Stimulated activated CD4-positive, alpha-beta T cell treated with anti-CD3 and anti-CD28 coated beads, Interleukin-1b, Interleukin-23, amount 100 ng/mL, for 1 hour (primary cell): ENCODE measurements at places on chromosomes 11 and 22.

DNA sequence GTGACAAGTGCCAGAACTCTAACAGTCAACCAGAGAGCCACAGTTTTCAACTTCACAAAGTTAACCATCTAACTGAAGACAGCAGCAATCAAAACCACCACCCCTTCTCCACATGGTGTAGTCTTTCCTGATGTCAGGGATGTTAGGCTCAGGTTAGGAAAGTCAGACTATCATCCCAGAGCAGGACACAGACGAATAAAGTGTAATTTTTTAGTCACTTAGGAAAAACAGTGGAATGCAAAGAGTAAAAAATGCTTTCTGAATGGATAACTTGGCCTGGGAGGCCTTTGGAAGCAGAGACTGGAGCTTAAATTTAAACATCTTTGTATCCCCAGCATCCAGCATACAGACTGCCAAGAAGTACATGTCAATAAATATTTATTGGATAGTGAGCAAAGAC lies 15.4 kb downstream of the OR51B4 start:
- DNase-seq = no peak

GRCh38 chr11:85918910-85919794 lies 64.0 kb downstream of the CCDC83 start:
- DNase-seq = no peak

- DNase-seq = no peak
These were observed 100.2 kb downstream of the TBC1D22A start for GRCh38 chr22:46862418-46863324.

- no peak for DNase-seq
These were observed 118.1 kb downstream of the BBOX1 start for GRCh38 chr11:27158456-27159334.

- no peak for DNase-seq
These were observed 6.4 kb upstream of the LDHAL6A start for GRCh38 chr11:18449251-18449650.

DNA sequence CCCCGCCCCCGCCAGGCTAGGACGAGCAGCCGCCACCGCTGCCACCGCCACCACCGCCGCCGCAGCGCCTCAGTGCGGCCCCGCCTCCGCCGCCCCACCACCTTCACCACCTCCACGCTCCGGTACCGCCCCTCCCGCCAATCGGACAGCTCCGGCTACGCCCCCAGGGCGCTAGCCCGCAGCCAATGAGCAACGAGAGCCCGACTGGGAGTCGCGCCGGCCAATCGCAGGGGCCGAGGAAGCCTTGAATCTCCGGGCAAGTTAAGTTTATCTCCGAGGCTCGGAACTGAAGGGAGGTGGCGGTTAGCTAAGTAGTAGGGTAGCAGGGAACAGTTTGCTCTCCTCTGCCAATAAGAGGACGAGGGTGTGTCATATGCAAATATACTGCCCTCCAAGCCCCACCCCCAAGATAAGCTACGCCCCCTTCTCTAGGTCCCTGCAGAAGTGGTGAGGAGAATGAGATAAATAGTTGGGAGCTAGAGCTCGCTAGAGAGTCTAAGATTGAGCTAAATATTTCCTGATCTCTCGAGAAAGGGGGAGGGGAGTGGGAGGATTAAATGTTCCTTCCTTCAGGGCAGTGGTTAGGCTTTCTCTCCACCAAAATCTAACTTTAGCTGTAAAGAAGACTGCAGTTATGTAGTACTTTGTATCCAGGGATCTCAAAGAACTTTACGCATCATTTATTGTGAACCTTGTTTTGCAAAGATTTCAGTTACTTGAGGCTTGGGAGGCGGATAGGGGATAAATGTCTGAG lies at the start of gene SESN3:
Gene SESN3, minus strand, starts transcription at position 76 of the 754 bp plus-strand sequence. CDS start 342 bp downstream, outside the sequence.
- DNase-seq = peak; percentile 95

- no peak for DNase-seq
These were observed 524.5 kb downstream of the BRD1 start for GRCh38 chr22:49303061-49303735.

DNA sequence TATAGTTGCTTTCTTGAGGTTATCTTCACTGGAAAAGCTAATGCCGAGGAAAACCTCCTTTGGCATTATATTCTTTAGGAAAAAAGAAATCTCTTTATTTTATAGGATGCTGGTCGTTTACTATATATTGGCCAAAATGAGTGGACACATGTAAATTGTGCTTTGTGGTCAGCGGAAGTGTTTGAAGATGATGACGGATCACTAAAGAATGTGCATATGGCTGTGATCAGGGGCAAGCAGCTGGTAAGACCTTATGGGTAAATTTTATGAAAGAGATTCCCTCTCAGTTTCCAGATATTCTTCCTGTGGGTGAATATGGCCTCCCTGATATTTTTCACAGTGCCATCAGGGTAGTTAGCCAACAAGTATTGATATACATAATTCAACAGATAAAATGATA lies 29.4 kb upstream of the TTC36 start:
- DNase-seq = no peak
